ENCODE measurements at places on chromosomes 6 and 20.

GRCh38 chr6:125791151-125791819, 525 bp downstream of the NCOA7 start:
- H3K27me3 ChIP-seq, result no peaks in the 10 kb centered on the region
- peak overlapping the region; percentile 94 for H3K4me3 ChIP-seq
- peaks cover 15% of the 10 kb centered on the region for H3K4me1 ChIP-seq
- no peak for DNase-seq

GRCh38 chr6:154981079-154981870, 13.8 kb upstream of the TIAM2 start:
- peaks cover 5% of the 10 kb centered on the region for H3K4me1 ChIP-seq
- DNase-seq, result no peak
- no peaks in the 10 kb centered on the region for H3K36me3 ChIP-seq
- no peak overlapping the region for H3K4me3 ChIP-seq
- no peak overlapping the region for H3K27ac ChIP-seq

- no peaks in the 10 kb centered on the region for H3K27me3 ChIP-seq
- H3K4me3 ChIP-seq, result no peak overlapping the region
- DNase-seq, result no peak
- peaks cover 29% of the 10 kb centered on the region for H3K36me3 ChIP-seq
- no peak overlapping the region for H3K27ac ChIP-seq
- H3K4me1 ChIP-seq, result no peaks in the 10 kb centered on the region
Measured at GRCh38 chr6:44411141-44411540, 23.6 kb downstream of the CDC5L start.

DNA sequence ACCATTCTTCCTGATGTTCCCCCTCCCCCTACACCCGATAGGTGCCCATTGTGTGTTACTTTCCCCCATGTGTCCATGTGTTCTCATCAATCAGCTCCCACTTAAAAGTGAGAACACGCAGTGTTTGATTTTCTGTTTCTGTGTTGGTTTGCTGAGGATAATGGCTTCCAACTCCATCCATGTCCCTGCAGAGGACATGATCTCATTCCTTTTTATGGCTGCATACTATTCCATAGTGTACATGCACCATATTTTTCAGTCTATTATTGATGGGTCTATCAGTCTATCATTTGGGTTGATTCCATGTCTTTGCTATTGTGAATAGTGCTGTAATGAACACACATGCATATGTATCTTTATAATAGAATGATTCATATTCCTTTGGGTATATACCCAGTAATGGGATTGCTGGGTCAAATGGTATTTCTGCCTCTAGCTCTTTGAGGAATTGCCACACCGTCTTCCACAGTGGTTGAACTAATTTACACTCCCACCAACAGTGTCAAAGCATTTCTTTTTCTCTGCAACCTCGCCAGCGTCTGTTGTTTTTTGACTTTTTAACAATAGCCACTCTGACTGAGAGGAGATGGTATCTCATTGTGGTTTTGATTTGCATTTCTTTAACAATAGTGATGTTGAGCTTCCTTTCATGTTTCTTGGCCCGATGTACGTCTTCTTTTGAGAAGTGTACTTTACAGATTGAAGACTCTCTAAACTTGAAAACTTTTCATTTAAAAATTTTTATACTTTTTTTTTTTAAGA, 41.0 kb upstream of the GCNT2 start:
- no peak overlapping the region for H3K27ac ChIP-seq
- DNase-seq, result no peak
- no peaks in the 10 kb centered on the region for H3K4me1 ChIP-seq
- no peaks in the 10 kb centered on the region for H3K27me3 ChIP-seq

DNA sequence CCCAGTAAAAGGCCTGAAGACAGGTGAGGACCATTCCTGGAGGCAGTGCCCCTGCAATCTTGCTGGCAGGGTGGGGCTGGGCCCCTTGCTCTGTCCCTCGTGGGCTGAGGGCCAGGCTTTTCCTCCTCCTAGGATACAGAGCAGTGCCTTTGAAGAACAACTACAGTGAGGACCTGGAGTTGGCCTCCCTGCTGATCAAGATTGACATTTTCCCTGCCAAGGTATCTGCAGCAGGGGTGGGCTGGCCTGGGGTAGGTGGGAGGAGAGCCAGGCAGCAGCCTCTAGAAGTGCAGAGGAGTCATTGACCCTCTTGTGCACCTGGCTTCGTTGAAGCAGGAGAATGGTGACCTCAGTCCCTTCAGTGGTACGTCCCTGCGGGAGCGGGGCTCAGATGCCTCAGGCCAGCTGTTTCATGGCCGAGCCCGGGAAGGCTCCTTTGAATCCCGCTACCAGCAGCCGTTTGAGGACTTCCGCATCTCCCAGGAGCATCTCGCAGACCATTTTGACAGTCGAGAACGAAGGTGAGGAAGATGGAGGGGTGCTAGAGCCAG, 36.5 kb downstream of the PLCG1 start:
- H3K4me1 ChIP-seq, result peaks cover 5% of the 10 kb centered on the region
- H3K27ac ChIP-seq, result peak overlapping the region; percentile 67
- H3K36me3 ChIP-seq, result peaks cover 15% of the 10 kb centered on the region
- H3K27me3 ChIP-seq, result no peaks in the 10 kb centered on the region

DNA sequence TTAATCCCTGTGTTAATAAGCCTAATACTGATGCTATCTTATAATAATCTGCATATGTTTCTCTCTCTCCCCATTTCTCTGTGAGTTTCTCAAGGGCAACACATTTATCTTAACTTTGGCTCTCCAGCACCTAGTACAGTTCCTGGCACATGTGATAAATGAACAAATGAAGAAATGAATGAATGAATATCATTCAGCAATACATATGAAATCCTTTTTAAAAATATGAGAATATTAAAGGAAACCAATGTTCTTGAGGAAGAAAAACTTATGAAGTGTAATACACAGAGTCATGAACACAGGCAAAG, 55.9 kb downstream of the PIGU start:
- H3K27ac ChIP-seq, result peak overlapping the region; percentile 76
- no peaks in the 10 kb centered on the region for H3K27me3 ChIP-seq
- H3K4me1 ChIP-seq, result peaks cover 41% of the 10 kb centered on the region
- H3K36me3 ChIP-seq, result no peaks in the 10 kb centered on the region
- no peak for DNase-seq
- no peak overlapping the region for H3K4me3 ChIP-seq

DNA sequence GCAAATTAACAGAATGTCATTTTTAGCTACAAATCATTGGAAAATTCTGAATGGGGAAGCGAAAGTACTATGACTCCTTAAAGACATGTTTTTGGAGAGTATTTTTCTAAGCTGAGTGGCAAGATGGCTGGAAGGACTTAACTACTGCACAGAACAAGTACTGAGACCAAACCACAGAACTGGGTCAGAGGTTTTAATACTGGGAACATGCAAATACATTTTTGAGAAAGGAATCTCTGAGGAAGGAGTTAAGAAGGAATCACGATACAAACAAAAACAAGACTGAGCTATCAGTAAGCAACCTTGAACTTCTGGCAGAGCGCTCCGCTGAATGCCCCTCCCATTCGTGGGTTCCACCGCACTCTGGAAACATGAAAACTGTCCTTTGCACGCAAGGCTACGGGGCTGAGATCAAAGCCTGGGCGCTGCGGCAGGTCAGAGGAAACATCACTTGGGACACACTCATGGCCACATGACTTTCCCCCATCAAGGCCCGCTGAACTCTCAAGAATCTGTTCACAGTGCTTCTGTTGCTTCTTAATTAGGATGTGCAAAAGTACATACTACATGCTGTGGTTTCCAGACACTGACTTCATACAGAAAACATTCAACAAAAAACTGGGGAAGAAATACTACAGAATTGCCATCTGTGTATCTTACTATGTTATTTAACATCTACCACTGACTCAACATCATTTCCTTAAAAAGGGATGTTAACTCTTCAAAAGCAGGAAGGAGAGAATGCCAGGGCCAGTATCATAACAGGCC, 27.8 kb downstream of the SLC23A2 start:
- H3K4me3 ChIP-seq, result peak overlapping the region; percentile 56
- H3K36me3 ChIP-seq, result no peaks in the 10 kb centered on the region
- peak overlapping the region; percentile 81 for H3K27ac ChIP-seq
- H3K4me1 ChIP-seq, result no peaks in the 10 kb centered on the region
- no peaks in the 10 kb centered on the region for H3K27me3 ChIP-seq
- DNase-seq, result no peak

DNA sequence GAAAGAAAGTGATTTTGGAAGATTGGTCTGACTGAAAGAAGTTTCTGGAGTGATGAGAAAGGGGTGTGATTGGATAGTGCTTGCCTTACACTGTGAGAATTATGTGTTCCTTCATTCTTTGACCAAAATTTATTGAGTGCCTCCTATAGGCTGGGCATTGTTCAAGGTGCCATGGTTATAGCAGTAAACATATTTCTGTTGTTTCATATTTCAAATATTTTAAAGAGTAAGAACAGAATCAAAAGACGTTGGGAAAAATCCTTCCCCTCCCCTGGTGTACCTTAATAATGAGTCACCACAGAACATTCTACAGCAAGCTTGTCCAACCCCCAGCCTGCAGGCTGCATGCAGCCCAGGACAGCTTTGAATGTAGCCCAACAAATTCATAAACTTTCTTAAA, 78.6 kb downstream of the GCLC start:
- no peaks in the 10 kb centered on the region for H3K27me3 ChIP-seq
- no peaks in the 10 kb centered on the region for H3K4me1 ChIP-seq
- H3K4me3 ChIP-seq, result no peak overlapping the region
- H3K27ac ChIP-seq, result peak overlapping the region; percentile 2

DNA sequence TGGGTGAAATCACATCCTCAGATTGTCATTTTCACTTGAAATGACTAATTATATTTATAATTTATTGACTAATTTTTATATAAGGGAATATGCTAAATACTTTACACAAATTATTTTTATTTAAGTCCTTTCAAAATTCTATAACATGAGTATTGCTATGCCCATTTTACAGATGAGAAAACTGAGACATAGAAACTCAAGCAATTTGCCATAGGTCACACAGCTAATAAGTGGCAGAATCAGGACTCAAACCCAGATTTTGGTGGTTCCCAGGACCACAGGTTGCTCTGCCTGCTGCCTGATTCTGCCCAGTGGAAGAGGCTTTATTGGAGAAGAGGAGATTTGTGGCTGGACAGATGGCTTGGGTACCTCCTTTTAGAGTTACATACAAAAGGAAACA, 4.9 kb downstream of the ALDH8A1 start:
- no peaks in the 10 kb centered on the region for H3K36me3 ChIP-seq
- no peak for DNase-seq
- H3K27me3 ChIP-seq, result no peaks in the 10 kb centered on the region
- no peak overlapping the region for H3K27ac ChIP-seq
- no peaks in the 10 kb centered on the region for H3K4me1 ChIP-seq

- H3K27ac ChIP-seq, result no peak overlapping the region
- no peaks in the 10 kb centered on the region for H3K27me3 ChIP-seq
- H3K36me3 ChIP-seq, result no peaks in the 10 kb centered on the region
Measured at GRCh38 chr6:151437401-151437800, 14.5 kb downstream of the RMND1 start.

DNA sequence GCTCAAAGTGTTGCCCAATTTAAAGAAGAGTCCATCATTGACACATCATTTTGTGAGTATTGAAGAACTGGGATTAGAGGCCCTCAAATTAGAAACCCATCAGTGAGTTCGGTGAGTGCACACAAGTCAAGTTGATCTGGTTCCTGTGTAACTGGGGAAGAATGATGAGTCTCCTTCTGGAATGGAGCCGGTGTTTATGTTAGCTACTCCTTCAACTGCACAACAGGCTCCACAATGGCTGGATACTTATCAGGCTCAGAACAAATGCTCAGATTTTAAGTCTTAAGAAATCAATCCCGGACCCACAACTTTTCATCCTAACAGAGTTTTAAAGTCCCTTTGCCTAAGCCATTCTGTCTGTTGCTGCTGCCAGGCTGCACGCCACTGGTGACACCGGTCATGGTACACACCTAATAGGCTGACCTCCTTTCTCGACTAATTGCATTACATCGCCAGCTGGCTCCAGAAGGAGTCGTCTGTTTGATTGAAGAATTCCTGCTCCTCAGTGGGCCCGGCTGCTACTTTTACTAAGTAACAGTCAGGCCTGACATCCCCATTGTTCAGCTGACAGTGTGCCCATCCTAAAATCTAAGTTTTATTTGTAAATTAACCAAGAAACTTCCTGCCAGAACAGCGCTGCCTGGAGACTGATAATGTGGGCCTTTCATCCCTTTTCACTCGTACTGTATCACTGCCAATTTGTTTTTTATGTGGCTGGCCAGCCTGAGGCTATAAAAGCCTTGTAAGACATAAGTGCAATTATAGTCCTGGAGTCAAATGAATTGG, 130.4 kb downstream of the INSM1 start:
- H3K4me1 ChIP-seq, result no peaks in the 10 kb centered on the region
- no peaks in the 10 kb centered on the region for H3K27me3 ChIP-seq
- no peaks in the 10 kb centered on the region for H3K36me3 ChIP-seq
- H3K27ac ChIP-seq, result no peak overlapping the region
- no peak overlapping the region for H3K4me3 ChIP-seq
- DNase-seq, result no peak

- H3K4me3 ChIP-seq, result no peak overlapping the region
- no peak for DNase-seq
- no peaks in the 10 kb centered on the region for H3K4me1 ChIP-seq
- H3K27ac ChIP-seq, result peak overlapping the region; percentile 37
- H3K27me3 ChIP-seq, result no peaks in the 10 kb centered on the region
Measured at GRCh38 chr20:36687850-36688249, 41.9 kb upstream of the SLA2 start.

GRCh38 chr6:161429921-161430490, 156.1 kb upstream of the AGPAT4 start:
- H3K27me3 ChIP-seq, result no peaks in the 10 kb centered on the region
- no peak overlapping the region for H3K27ac ChIP-seq
- DNase-seq, result no peak

DNA sequence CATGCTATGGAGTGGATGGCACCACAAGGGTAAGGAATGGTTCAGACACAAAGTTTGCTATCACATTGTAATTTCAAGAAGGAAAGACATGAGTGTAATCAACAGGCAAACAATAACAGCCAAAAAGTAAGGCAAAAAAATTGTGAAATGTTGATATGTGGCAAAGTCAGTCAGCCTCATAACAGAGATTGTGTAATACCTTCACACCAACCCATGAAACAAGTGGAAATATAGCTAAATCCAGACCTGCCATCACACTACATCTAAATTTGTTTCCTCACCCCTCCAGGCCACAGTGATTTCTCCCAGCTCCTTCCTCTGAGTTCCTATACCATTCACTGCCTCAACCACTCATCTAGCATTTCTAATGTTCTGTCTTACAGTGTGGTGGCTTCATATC, 37.3 kb downstream of the SIM1 start:
- H3K27ac ChIP-seq, result no peak overlapping the region
- no peak overlapping the region for H3K4me3 ChIP-seq
- no peaks in the 10 kb centered on the region for H3K36me3 ChIP-seq
- H3K27me3 ChIP-seq, result peaks cover 16% of the 10 kb centered on the region

All from esophagus squamous epithelium (tissue), 5 donors.